ENCODE measurements at places on chromosomes 2 and 18. TPM values are rescaled to one million over a fixed set of nuclear protein-coding genes. Genes with fewer than 3 reads are reported as not detected.

DNA sequence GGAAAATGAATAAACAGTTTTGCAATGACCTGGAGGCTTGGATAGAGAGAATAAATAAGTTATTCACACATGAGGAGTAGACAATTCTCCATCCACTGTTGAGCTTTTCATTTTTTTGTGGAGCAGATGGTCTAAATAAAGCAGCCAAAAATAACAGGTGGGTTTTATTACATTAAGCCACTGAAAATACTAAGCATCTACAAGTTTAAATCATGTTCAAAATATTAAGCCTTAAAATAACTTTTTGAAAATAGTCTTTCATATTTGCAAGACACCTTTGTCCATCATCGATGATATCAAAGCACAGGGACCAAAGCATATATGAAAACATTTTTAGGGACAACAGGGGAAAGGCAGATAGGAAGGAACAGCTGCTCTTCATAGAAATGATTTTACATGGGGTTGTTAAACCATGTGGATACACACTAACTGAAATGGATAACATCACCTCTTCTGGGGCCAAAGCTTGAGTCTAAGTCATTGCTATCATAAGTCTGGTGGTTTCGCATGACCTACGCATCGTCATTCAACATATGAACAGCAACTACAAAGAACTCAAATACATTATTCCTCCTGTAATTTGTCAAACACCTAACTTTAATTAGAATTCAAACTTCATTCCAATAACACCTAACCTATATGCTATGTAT lies 197.6 kb upstream of the CHST9 start:
- H3K36me3 ChIP-seq: no peaks in the 10 kb centered on the region
- no peak overlapping the region for H3K27ac ChIP-seq
- no peak for DNase-seq
- no peak overlapping the region for H3K4me3 ChIP-seq
- H3K27me3 ChIP-seq: no peaks in the 10 kb centered on the region
- H3K4me1 ChIP-seq: no peaks in the 10 kb centered on the region

DNA sequence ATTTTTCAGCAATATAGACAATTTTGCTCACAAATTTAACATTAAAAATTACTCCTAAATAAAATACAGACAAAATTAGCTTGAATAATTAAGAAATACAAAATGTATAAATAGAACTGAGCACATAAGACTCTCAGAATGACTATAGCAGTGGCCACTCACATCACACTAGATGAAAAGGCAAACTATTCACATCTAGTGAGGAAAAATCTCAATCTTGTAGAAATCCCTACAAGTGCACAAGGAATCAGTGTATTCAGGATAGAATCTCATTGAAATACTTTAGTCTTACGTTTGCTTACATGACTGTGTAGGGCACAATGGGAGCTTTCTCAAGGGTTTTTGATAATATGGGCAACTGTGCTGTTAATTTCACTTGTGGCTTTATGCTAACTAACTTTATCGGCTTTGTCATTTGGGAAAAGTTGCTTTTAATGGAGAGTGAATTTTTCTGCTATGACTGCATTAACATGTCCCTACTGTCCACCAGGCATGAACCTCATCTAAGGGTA lies 678.9 kb upstream of the LRRTM4 start:
- H3K4me3 ChIP-seq: no peak overlapping the region
- H3K27ac ChIP-seq: no peak overlapping the region
- H3K27me3 ChIP-seq: no peaks in the 10 kb centered on the region
- no peaks in the 10 kb centered on the region for H3K36me3 ChIP-seq

DNA sequence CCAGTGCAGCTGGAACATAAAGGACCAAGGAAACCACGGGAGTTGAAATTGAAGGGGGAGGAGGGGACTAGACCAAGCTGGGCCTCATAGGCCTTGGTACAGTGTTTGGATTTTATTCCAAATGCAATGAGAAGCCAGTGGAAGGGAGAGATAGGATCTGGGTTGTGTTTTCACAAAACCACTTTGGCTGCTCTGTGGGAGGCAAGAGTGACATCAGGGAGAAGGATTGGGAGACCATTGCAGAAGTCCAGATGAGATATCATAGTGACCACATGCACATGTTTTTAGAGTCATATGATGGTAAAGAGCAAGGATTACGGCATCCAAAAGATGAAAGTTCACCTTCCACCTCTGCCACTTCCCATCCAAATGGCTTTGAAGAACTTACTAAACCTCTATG lies 210.2 kb downstream of the PAX3 start:
- H3K4me3 ChIP-seq: no peak overlapping the region
- no peak overlapping the region for H3K27ac ChIP-seq
- no peaks in the 10 kb centered on the region for H3K27me3 ChIP-seq
- no peaks in the 10 kb centered on the region for H3K36me3 ChIP-seq

DNA sequence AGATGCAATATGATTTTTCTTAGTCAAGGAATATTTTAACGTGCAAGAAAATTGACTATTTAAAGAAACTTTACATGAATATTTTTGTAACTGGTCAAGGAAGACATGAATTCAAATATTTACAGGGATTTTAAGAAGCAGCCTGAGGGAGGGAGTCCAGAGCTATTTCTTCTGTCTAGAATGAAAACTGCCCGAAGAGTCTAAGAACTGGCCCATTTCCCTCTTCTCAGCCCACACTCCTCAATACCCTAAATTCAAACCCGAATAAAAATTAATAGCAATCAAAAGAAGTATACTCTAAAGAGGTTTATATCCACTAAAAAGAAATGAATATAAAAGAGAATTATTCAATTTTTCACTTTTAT lies 6.5 kb upstream of the NDUFV2 start:
- H3K4me3 ChIP-seq: no peak overlapping the region
- peak overlapping the region; percentile 71 for H3K27ac ChIP-seq

GRCh38 chr2:218152777-218153176 lies 14.0 kb downstream of the CXCR1 start:
- DNase-seq: no peak
- H3K4me1 ChIP-seq: no peaks in the 10 kb centered on the region
- no peaks in the 10 kb centered on the region for H3K36me3 ChIP-seq
- no peaks in the 10 kb centered on the region for H3K27me3 ChIP-seq
- H3K4me3 ChIP-seq: no peak overlapping the region
- H3K27ac ChIP-seq: no peak overlapping the region

GRCh38 chr2:159616286-159616701 lies at the start of gene BAZ2B:
TSS of gene BAZ2B (minus strand) at chr2:159616548. CDS start at chr2:159478719, 137,829 bp downstream.
- peak within 1 kb of the TSS; percentile 56 for H3K4me3 ChIP-seq
- H3K36me3 ChIP-seq: no peaks in the 10 kb centered on the region

DNA sequence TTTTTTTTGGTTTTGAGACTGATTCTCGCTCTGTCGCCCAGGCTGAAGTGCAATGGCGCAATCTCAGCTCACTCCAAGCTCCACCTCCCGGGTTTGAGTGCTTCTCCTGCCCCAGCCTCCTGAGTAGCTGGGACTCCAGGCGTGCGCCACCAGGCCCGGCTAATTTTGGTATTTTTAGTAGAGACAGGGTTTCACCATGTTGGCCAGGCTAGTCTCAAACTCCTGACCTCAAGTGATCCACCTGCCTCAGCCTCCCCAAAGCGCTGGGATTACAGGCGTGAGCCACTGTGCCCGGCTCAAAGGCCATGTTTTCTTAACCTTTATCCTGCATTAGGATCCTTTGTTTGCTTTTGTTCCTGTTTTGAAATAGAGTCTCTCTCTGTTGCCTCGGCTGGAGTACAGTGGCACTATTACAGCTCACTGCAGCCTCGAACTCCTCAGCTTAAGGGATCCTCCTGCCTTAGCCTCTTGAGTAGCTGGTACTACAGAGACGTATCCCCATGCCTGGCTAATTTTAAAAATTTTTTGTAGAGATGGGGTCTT lies 41.0 kb downstream of the NPC1 start:
- no peak overlapping the region for H3K4me3 ChIP-seq
- DNase-seq: no peak
- H3K4me1 ChIP-seq: peaks cover 2% of the 10 kb centered on the region
- H3K27me3 ChIP-seq: no peaks in the 10 kb centered on the region
- H3K27ac ChIP-seq: no peak overlapping the region

DNA sequence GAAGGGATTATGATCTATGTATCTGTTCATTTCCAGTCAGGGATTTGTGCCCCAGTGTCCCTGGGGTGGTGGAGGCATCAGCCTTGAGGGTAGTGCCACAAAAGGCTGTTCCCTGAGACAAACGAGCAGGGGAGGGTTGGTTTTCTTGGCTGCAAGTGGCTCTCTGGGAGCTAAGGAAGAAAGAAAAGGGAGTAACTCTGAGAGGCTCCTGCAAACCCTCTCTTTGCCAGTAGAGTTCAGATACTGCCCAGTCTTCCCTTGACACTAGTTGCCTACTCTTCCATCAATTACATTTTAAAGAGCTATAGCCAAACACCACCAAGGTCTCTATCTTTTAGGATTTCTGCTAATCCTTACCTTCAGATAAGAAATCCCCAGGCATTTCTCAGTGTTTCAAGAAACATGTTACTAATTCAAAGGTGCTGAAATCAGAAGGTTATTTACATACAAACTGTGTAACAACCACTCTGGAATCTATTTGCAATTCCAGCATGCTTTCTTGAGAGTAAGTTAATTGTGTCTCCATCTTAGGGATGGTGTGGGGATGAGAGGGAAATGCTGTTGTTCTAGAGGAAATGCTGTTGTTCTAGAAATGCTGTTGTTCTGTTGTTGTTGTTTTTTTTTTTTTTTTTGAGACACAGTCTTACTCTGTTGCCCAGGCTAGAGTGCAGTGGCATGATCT lies 18.7 kb upstream of the KCTD1 start:
- no peaks in the 10 kb centered on the region for H3K27me3 ChIP-seq
- H3K4me1 ChIP-seq: no peaks in the 10 kb centered on the region
- no peak overlapping the region for H3K27ac ChIP-seq
- H3K4me3 ChIP-seq: no peak overlapping the region

GRCh38 chr2:207337234-207338219 lies 171.8 kb upstream of the KLF7 start:
- H3K27ac ChIP-seq: no peak overlapping the region
- H3K4me1 ChIP-seq: no peaks in the 10 kb centered on the region
- H3K4me3 ChIP-seq: no peak overlapping the region
- no peak for DNase-seq
- no peaks in the 10 kb centered on the region for H3K27me3 ChIP-seq

GRCh38 chr2:50838316-50838715 lies 193.6 kb downstream of the NRXN1 start:
- no peaks in the 10 kb centered on the region for H3K36me3 ChIP-seq
- no peak overlapping the region for H3K4me3 ChIP-seq
- no peak overlapping the region for H3K27ac ChIP-seq
- H3K27me3 ChIP-seq: no peaks in the 10 kb centered on the region
- no peak for DNase-seq
- no peaks in the 10 kb centered on the region for H3K4me1 ChIP-seq

DNA sequence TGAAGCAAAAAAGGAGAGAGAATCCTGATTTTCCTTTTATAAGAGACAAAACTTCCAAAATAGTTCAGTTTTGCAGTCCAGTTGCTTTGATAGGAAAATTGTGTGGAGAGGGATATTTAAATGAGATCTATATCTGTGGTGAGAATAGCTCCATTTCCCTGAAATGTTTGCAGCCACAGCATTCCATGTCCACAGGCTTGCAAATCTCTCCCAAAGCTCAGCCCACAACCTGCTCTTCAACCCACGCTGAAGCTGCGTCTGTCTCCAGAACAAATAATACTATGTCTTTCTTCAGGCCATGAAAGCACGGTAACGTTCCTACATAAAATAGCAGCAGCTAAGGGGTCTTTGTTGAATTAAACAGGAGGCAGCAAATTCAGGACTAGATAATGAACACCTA lies 31.8 kb downstream of the TMEM17 start:
- H3K27ac ChIP-seq: no peak overlapping the region
- H3K36me3 ChIP-seq: no peaks in the 10 kb centered on the region
- H3K27me3 ChIP-seq: no peaks in the 10 kb centered on the region
- peaks cover 18% of the 10 kb centered on the region for H3K4me1 ChIP-seq
- H3K4me3 ChIP-seq: no peak overlapping the region
- no peak for DNase-seq

DNA sequence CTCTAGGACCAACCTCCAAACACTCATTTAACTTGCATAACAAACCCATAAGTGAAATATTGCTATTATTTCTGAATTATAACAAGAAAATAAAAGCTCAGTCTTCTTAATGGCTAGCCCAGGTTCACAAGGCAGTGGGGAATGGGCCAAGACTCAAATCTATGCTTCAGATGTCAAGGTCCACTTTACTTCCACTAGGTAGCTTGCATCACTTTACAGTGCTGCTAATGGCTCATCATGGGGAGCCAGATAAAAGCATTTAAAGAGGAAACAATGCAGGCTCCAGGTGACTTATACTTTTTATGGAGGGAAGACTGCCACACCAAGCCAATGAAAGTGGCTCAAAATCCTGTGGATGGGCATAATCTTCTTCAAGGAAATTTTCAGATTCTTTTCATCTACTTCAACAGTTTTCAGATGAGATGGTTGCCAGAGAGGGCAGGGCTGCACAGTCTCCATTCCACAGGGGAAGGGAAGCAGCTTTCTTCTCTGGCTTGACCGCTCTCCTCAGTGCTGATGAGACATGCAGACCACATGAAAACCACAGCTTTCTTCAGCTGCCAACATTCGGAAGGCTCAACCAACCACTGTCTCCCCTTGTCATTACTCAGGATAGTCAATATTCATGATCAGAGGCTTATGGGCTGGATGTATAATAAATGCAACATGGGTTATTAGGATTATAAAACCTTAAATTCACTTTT lies 361.9 kb upstream of the MEX3C start:
- H3K27me3 ChIP-seq: no peaks in the 10 kb centered on the region
- no peaks in the 10 kb centered on the region for H3K36me3 ChIP-seq
- H3K27ac ChIP-seq: no peak overlapping the region
- no peaks in the 10 kb centered on the region for H3K4me1 ChIP-seq
- no peak overlapping the region for H3K4me3 ChIP-seq
- DNase-seq: no peak

DNA sequence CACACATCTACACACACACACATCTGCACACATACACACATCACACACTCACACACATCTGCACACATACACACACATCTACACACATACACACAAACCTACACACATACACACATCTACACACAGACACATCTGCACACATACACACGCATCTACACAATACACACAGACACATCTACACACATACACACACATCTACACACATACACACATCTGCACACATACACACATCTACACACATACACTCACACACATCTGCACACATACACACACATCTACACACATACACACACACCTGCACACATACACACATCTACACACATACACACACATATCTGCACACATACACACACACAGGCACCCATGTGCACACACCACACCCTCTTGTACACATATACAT lies 400 bp upstream of the PRLH start:
- H3K4me3 ChIP-seq: no peak overlapping the region
- H3K4me1 ChIP-seq: no peaks in the 10 kb centered on the region
- H3K27me3 ChIP-seq: no peaks in the 10 kb centered on the region

DNA sequence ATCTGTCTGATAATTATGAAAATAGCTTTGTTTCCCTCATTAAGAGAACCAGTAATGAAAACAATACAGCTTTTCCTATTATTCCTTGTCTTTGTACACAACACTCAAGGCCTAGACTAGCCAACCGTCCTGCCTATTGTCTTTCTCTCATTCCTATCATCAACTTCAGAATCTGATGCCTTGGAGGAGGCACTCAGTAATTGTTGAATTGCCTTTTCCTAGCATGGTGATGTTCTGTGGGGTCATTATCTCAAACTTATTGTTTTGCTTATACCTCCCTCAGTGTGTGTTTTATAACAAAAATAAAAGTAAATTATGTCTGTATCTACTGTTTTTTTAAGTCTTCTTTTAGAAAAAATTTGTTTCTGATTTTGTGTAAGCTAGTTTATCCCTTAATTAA lies 208.7 kb downstream of the RIT2 start:
- H3K4me1 ChIP-seq: no peaks in the 10 kb centered on the region
- no peak overlapping the region for H3K4me3 ChIP-seq
- DNase-seq: no peak
- no peak overlapping the region for H3K27ac ChIP-seq
- H3K27me3 ChIP-seq: no peaks in the 10 kb centered on the region

The FER1L5 gene
- total RNA-seq: not detected

The G6PC2 gene
- not detected for total RNA-seq

The RIT2 gene
- total RNA-seq: not detected

The CTAGE1 gene
- total RNA-seq: not detected

The MXD1 gene
- 18.2 TPM for total RNA-seq

The CNOT9 gene
- total RNA-seq: 52.5 TPM

The NEB gene
- 5.1 TPM for total RNA-seq

Data from Peyer's patch (tissue), 4 donors.